ENCODE measurements at places on chromosomes 3 and 15. TPM values are rescaled to one million over a fixed set of nuclear protein-coding genes. Genes with fewer than 3 reads are reported as not detected.

The CCR1 gene
- total RNA-seq = under 0.01 TPM

The CCR3 gene
- total RNA-seq = not detected

The GABRR3 gene
- not detected for total RNA-seq

The GRK7 gene
- not detected for total RNA-seq

The TMEM212 gene
- not detected for total RNA-seq

The ACTR8 gene
- 29.7 TPM for total RNA-seq

The SPPL2A gene
- total RNA-seq = 79.8 TPM

The TRA2B gene
- total RNA-seq = 95.0 TPM

The HIGD1A gene
- 208 TPM for total RNA-seq

The CYP11A1 gene
- total RNA-seq = 0.38 TPM

The GPR149 gene
- not detected for total RNA-seq

The STXBP5L gene
- total RNA-seq = under 0.01 TPM

The ZIC1 gene
- not detected for total RNA-seq

The WDR93 gene
- total RNA-seq = under 0.01 TPM

The SLC25A36 gene
- total RNA-seq = 118 TPM

The IL5RA gene
- not detected for total RNA-seq

The ALPK3 gene
- total RNA-seq = 3.3 TPM

The TLE3 gene
- 30.9 TPM for total RNA-seq

The CSTA gene
- 0.58 TPM for total RNA-seq

The PLCB2 gene
- under 0.01 TPM for total RNA-seq

The RLBP1 gene
- total RNA-seq = not detected

The RARRES1 gene
- 111 TPM for total RNA-seq

The PLCD1 gene
- total RNA-seq = 29.0 TPM

The ATP6V1A gene
- total RNA-seq = 130 TPM

The P2RY14 gene
- total RNA-seq = under 0.01 TPM

The CLDN18 gene
- total RNA-seq = not detected

The KCNMB2 gene
- total RNA-seq = not detected

The ITGA11 gene
- total RNA-seq = 9.6 TPM

The RETNLB gene
- not detected for total RNA-seq

The SLC28A1 gene
- under 0.01 TPM for total RNA-seq

The DCP1A gene
- total RNA-seq = 9.4 TPM

The TNNC1 gene
- 2.5 TPM for total RNA-seq

The DPH6 gene
- 12.1 TPM for total RNA-seq

The RHOA gene
- total RNA-seq = 574 TPM

The BSN gene
- under 0.01 TPM for total RNA-seq

The XCR1 gene
- total RNA-seq = not detected

The EPHB3 gene
- 3.1 TPM for total RNA-seq

The TWF2 gene
- total RNA-seq = 60.3 TPM

The CDHR4 gene
- not detected for total RNA-seq

The NCK1 gene
- total RNA-seq = 57.2 TPM

The OR5H15 gene
- total RNA-seq = not detected

The OXTR gene
- total RNA-seq = 29.9 TPM

The SLC22A14 gene
- 0.28 TPM for total RNA-seq

The SLC2A2 gene
- not detected for total RNA-seq

The RNF7 gene
- total RNA-seq = 64.2 TPM

The FEZF2 gene
- total RNA-seq = not detected

The GAP43 gene
- total RNA-seq = 0.56 TPM

The DZIP1L gene
- total RNA-seq = 22.0 TPM

The TNIK gene
- 38.3 TPM for total RNA-seq

The TNFSF10 gene
- 0.96 TPM for total RNA-seq

The ZPLD1 gene
- total RNA-seq = 0.19 TPM

The LMAN1L gene
- not detected for total RNA-seq

The B3GALNT1 gene
- 28.8 TPM for total RNA-seq

The XIRP1 gene
- not detected for total RNA-seq

The TCTA gene
- total RNA-seq = 35.9 TPM

The STAC gene
- total RNA-seq = 44.7 TPM

The STIMATE gene
- total RNA-seq = 16.5 TPM

Measured in regular cardiac myocyte (primary cell).